ENCODE measurements at places on chromosomes 2 and 18. TPM values are rescaled to one million over a fixed set of nuclear protein-coding genes. Genes with fewer than 3 reads are reported as not detected.

DNA sequence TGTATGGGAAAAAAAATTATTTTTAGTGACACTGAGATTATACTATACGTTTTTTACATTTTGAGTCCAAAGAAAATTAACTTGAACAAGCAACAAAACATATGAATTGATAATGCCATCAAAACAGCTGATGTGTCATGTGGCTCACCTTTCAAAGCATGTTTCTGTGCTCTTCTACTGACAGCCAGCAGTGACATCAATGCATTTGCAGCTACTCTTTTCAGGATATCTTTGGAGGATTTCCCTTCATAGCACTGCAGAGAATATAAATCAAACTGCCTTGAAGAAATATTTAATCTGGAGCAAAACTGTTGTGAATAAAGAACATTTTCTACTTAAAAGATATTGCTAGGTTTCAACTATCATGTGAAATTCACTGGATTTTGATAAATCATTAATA lies 83.1 kb upstream of the CD226 start:
- no peak for DNase-seq

DNA sequence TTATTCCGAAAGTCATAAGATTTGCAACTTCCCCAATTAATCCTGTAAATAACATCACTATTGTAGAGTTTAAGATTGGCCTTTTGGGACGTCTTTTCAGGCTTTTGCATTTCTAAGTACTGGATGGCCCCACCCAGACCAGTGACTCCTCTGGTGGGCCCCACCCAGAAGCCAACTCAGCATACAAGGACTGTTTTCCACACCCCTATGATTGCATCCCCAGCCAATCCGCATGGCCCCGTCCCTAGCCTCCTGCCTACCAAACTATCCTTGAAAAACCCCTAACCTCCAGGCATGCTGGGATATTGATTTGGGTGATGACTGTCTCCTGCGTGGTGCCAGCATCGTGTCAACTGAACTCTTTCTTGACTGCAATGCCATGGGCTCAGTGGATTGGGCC lies 24.5 kb upstream of the TGIF1 start:
- DNase-seq = no peak

DNA sequence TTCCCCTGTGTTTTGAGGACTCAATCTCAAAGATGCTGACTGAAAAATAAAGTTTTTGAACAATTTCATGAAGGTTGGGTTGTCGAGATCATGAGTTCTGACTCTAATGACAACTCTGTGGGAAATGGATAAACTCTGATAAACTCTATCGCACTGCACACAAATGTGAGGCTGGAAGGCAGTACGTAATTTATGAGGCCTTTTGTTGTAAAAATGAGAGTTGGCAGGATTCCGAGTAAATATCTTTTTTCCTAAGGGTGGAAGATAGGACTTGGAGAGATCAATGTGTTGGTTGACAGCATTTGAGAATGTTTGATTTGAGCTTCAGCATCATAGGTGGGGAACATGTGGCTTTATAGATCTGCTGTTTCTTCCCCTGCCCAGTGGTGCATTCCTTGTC lies 90.4 kb downstream of the SPTBN1 start:
- no peak for DNase-seq

GRCh38 chr2:27264753-27265535 lies 2.1 kb upstream of the SLC30A3 start:
- DNase-seq = peak; percentile 84

The CD8B gene
- total RNA-seq = 0.62 TPM

The LBH gene
- total RNA-seq = 208 TPM

The METAP1D gene
- total RNA-seq = 4.0 TPM

All from cardiac septum (tissue), 1 donor.